ENCODE measurements at places on chromosomes 7 and 10.

GRCh38 chr10:49172061-49172776, 16.0 kb downstream of the TMEM273 start:
- DNase-seq = no peak

DNA sequence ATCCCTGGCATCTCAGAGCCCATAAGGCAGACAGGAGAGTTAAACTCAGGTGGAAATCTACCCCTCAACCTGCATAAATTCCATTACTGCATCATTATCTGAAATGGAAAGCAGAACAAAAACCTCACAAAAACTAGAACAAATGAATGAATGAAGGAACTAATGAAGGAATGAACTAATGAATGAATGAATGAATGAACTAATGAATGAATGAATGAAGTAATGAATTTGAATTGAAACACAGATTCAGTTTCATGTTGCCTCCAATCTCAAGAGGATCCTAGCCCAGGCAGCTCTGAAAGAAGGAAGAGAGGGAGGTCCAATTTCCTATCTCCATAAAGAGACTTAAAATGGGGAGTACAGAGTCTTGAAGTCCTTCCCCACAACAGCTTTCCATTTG, 1.9 kb upstream of the UCN3 start:
- no peak for DNase-seq

- DNase-seq = no peak
Observed at GRCh38 chr7:73642834-73643233, 18.5 kb upstream of the MLXIPL start.

DNA sequence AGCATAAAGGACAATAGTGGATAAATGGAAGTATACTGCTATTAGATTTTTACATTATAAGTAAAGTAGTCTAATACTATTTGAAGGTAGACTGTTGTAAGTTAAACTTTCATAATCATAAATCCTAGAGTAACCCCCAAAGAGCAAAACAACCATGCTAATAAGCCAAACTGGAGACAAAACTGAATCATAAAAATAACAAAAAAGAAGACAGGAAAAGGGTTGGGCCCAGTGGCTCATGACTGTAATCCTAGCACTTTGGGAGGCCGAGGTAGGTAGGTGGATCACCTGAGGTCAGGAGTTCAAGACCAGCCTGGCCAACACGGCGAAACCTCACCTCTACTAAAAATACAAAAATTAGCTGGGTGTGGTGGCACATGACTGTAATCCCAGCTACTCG, 9.7 kb downstream of the CACUL1 start:
- no peak for DNase-seq

DNA sequence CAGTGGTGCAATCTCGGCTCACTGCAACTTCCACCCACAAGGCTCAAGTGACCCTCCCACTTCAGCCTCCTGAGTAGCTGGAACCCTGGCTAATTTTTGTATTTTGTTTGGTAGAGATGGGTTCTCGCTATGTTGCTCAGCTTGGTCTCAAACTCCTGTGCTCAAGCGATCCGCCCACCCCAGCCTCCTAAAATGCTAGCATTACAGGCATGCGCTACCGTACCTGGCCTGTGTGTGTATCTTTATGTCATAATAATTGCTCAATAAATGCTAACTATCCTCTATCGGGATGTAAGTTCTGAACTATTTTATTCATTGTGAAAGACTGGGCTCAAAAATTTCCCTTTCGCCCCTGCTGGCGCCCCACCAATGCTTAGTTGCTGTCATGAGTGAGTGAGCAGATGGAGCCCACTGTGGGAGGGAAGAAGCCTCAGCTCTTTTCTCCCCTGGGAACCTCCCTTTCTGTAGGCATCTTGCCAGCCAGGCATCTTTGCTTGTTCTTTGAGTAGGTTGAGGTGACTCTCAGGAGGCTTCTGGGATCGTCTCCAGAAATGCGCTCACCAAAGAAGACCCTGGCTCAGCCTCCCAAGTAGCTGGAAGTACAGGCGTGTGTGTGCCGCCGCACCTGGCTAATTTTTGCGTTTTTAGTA, 38.3 kb downstream of the CAMK1D start:
- DNase-seq = no peak

GRCh38 chr10:49329146-49329505, 30.2 kb downstream of the C10orf71 start:
- no peak for DNase-seq

DNA sequence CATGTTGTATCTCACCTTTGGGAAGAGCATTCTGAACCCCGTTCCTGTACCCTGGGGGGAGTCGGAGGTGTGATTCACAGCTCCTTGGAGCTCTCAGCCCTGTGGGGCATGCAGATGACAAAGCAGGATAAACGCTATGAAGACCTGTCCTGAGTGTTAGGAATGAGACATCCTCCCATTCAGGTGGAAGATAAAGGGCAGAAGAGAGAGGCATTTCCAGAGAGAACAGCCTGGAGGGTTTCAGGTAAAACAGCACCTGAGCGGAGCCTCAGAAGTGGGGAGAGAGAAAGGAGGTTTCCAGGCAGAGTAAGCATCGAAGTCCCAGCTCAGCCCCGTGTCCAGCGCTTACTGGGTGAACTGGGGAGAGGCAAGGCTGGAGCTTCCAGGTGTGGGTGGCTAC, 288.9 kb downstream of the KLF6 start:
- DNase-seq = no peak

- DNase-seq = no peak
Observed at GRCh38 chr7:107982918-107983389, 20.0 kb downstream of the LAMB1 start.

DNA sequence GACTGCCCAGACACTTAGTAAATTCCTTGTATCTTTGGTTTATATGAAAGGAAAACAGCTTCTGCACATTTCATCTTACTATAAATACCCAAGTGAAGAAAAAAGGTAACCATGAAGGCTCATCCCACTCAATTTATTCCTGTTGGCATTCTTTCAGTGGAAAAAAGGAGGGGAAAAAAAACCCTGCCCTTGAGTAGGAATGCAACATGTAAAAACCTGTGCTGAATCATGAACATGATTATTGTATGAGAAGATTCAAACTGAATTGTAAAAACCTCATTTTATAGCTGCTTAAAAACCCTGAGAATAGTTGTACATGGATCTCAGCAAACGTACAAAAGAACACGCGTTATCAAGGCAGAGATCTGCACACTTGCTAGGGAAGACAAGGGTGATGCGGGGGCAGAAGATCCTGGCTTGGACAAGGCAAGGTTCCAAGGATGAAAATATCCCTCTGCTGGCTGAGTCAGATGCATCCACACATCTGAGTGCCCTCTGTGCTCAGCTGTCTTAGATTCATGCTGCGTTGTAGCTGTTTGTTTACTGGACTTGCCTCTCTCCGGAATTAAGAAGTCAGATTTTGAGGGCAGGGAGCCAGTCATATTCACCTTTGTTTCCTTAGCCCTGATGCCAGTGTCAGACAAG, 658.2 kb downstream of the PARD3 start:
- DNase-seq = no peak

DNA sequence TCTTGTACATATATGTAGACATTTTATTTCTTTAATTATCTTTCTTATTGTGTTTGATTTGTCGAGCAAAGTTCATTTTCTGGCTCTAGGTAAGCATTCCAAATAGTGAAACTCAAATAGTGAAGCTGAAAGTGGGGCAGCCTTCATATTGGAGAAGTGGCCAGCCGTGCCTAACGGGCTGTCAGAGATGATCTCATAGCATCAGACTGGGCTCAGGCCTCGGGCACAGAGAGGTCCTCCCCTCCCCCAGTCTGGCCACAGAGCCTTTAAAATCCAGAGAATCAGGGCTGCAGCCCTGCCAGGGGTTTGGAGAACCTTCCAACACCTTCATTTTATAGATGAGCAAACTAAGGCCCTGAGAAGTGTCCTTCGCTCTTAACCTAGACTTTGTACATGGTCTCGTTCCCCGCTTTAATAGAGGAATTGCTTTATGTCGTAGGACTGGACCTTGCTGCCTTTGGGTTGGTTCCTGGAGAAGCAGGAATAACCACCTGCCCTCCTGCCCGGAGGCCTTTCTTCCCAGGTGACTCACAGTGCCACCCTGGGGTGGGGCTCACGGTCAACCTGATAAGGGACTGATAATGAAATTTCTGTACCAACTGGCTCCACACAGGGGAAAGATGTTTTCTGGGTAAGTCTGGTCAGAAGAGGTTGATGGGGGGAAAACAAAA, 7.3 kb downstream of the TSPAN15 start:
- DNase-seq = no peak

DNA sequence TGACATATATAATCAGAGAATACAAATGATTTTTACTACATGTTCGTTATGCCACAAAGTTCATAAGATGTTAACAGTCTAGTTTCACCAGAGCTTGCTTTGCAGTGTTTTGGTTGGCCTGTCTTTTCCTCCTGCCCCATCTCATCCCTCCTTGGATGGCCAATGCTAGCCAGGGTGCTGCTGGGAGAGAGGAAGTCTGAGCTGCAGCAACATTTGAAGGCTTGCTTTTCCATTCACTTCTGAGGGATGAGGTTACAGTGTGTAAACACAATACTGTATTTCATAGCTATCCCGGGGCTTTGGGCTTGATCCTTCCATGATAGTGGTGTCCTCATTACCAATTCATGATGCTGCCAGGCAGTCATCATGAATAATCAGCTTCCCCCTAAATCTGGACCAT, 170.5 kb downstream of the RAB11FIP2 start:
- DNase-seq = no peak

- DNase-seq = peak; percentile 19
Observed at GRCh38 chr10:110864662-110865140, 7.0 kb upstream of the PDCD4 start.

DNA sequence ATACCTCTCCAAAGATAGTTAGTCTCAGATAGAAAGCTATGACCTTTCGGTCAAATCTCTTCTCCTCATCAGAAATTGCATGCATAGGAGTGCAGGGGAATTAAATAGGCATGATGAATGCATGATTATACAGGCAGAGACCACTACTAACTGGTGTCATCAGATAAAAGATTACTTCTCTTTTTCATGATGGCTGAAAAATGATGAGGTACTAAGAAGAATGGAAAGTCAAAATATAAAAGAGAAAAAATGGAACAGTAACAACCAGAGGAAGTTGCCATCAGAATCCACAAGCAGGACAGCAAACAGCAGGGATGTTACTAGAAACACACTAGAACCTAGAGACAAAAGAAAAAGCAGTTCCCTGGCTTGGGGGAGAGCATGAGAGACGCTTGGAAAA, 31.6 kb downstream of the CTTNBP2 start:
- DNase-seq = no peak

DNA sequence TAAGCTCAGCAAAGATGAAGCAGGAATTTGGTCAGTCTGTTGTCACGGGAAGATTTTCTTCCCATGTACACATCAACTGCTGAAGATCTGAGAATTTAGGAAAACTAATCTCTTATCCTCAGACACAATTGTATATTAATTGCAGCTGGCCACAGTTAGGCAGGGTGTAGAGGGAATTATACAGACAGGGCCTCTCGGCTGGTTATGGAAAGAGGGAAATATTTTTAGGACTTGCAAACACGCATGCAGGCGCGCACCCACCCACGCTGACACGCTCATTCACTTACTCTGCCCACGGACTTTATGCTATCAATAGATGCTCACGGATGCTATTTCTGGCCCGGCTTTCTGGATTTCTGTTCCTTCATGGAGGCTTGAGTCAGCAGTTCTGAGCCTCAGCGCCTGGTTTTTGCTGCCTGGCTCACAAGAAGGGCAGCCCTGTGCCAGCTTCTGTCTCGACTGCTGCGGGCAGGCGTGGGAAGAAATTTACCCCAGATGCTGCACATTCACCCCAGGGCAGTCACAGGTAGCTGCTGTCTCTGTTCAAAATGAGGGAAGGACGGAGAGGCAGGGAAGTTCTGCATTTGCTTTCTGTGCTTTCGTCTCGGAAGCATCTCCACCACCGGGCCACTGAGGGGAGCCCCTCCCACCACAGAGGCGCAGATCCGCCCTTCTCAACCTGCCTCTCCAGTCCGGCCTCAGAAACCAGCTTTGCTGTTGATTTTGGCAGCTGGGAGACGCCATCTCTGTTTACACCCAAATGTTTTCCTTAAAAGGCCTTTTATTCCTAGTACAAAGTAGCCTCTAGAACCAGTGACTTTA, 116.3 kb upstream of the BTBD16 start:
- no peak for DNase-seq

DNA sequence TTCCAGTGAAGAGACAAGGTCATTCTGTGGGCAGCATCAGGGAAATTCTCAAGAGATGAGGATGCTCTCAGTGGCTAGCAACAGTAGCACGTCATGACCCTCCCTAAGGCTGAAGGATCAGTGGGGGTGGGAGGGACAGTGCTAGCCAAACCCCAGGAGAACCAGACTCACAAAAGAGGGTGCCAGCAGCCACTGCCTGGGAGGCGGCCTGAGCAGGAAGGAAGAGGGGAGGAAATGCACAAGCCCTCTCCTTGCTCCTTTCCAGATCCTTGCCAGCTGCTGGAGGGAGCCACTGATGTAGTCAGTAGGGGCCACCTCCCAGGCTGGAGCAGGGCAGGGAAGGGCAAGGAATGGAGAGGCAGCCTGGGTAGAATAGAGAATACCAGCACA, 302.7 kb downstream of the RPS24 start:
- DNase-seq = no peak

GRCh38 chr7:155213955-155214740, 83.5 kb upstream of the INSIG1 start:
- no peak for DNase-seq

DNA sequence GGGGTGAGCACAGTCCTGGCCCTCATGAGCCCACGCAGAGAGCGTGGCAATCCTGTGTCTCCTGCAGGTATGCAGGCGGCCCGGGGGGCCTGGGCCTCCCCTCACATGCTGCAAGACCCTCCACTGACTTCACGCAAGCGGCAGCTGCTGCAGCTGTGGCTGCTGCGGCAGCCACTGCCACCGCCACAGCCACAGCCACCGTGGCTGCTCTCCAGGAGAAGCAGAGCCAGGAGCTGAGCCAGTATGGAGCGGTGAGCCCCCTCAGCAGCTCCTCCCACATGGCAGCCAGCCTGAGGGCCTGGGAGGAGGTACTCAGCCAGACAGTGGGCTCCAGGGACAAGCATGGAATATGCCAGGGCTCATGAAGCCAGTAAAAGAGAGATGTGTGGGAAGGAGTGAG, 8.7 kb downstream of the ZMIZ2 start:
- no peak for DNase-seq

DNA sequence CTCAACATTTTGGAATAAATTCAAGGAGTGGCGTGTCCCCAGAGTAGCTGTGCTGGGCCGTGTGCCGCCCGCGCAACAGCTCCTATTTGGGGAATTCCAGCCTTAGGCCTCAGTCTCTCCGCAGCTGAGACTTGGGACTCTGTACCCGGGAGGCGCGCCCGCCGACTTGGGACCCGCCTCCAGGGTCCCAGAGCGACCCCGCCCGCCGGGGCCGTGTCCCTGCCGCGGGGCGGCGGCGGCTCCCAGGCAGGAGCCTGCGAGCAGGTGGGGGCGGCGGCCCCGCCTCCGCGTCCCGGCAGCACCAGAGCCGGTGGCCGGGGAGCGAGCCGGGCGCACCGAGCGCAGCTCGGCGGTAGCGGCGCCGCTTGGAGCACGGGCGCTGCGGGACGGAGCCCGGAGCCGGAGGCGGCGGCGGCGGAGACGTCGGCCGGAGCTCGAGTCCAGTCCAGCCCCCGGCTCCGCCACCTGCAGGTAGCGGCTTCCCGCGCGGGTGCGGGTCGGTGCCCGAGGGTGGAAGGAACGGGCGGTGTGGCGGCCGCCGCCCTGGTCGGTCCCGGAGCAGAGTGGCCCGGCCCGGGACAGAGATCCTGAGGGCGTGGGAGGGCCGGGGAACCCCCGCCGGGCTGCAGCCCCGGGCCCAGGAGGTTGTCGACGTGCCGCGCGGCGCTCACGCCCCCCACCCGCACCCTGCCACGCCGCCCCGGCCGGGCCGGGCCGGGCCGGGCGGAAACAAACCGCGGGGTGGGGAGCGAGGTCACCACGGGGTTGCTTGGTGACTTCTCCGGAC, at the start of gene WIPF3:
Gene WIPF3, plus strand, starts transcription at position 301 of the 787 bp plus-strand sequence. CDS start 28,217 bp downstream, outside the sequence.
- DNase-seq = no peak
